ENCODE measurements at places on chromosomes 1 and 21.

DNA sequence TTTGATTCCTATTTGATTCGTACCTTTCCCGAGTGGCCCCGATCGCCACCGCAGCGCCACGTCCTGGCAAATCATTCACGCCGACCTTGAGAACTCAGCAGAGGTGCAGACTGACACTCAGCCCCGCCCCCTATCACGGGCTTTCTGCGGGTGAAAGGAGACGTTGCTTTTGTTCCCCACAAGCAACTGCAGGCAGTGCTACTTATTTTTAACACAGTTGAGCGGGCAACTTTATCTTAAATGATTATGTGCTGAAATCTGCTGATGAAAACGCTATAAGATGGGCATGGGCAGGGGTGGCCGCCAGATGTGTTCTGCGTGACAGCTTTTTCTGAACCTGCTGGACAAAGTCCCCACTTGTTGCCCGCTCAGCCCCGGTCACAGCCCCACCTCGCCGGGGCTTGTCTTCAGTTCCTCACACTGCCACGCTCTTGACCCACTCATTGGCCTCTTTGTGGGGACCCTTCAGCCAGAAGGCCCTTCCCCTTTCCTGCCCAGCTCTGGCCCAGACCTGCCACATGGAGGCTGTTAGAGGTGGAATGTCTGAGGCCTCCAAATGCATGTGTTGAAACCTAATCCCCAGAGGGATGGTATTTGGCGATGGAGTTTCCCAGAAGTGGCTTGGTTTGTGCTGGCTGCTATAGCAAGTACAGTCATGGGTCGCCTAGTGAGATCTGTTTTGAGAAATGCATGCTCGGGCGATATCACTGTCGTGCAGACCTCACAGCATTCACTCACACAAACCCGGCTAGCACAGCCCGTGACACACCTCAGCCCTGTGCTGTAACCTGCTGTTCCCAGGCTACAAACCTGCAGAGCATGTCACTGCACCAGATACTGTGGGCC lies 15.7 kb upstream of the PDXK start:
- no peak for DNase-seq

- no peak for DNase-seq
Measured at GRCh38 chr1:27872802-27873551, 633 bp downstream of the THEMIS2 start.

DNA sequence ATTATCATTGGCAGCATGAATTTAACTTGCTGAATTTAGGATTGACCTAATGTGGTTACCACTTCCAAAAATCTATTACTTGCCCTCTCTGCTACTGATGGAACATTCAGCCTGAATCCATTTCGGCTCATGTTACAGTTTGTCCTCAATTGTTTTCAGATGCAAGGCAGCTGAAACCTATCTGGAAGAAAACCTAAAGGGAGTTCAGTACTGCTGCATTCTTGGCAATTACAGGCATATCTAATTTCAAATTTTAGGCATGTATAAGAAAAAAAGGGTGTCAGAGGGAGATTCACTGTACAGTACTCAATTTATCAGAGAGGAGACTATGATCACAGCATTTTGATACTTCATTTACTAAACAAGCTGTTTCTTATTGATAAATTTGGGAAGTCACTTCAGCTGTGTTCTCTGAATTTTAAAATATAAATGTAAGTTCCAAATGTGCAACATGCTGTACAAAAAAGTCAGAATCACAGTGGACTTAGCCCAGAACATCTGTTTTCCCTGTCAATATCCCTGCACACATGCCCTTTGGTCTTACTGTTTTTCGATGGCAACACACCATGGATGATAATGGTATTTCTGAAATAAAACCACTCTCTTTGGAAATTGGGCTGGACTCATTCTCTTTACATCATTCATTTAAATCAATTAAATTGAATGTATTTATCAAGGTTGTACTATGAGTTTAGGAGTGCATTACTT lies 651.6 kb upstream of the ADGRL4 start:
- DNase-seq: no peak

DNA sequence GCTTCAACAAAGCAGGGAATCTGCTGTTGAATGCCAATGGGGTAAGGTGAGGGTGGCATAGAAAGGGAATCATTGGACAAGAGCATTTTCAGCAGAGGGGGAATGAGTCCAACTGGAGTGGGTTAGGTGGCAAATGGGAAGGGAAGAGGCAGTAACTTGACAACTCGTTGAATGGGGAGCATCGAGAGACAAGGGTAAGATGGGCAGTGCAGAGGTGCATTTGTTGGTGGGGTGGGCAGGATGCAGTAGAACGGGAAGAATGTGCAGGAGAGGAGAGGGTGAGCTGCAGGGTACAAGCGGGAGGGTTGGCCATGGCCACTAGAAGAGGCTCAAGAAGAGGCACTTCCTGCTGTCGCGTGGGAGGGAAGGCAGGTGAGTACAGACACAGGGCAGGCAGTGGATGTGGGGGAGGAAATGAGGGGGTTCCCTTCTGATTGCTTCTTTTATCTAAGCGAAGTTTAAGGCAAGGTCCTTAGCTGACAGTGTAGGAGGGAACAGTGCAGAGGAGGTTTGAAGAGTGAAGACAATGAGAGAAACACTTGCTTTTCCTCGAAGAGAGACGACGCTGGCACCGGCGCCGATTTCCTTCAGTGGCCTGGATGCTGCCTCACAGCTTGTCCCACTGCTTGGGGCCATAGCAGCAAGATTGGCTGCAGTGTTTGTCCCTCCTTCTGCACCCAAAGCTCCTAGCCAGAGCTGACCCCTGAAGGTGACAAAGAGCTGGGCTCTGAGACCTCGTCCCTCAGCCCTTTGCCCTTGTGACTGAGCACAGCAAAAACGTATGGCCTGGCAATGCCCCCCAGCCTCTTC lies 3.2 kb upstream of the IKBKE start:
- DNase-seq: no peak

DNA sequence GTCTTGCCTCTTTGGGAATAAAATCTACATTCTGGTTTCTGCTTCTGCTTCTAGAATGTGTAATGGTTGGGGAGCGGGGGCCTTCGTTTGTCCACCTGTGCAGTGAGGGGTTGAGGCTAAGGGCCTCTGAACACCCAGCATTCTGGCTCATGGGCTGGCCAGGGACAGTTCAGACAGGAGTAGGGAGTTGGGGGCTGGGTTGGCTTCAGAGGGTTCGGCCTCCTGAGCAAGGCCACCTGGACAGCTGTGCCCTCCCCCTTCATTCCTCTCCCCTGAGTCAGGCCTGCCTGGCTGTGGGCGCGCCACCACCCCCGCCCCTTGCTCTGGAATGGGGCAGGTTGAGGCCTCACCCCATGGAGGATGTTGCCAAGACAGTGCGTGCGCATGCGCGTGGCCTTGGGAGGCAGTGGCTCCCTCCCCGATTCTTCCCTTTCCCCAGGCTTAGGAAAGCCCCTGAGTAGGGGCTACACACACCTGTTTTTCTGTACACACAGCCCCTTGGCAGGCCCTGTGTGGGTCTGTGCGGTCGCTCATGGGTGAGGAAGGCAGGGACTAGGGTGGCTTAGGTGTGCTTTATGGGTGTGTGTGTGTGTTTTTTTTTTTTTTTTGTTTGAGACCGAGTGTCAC lies 57.0 kb downstream of the YARS1 start:
- DNase-seq: no peak

DNA sequence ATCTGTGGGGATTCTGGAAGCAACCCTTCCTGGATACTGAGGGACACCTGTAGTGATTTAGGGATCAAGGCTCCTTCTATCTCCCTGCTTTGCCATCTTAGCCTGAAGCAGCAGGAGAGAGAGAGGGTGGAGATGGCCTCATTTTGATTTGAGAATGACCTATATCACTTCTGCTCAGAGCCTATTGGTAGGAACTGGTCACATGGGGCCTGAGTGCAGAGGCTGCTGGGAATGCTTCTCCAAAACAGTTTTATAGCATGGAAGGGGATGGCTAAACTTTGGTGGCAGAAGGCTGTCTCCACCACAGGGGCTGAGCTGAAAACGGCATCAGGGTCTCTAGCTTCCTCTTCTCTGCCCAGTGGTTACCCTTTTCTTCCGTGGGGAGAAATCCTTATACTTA lies 105.8 kb downstream of the TBX19 start:
- DNase-seq: no peak

DNA sequence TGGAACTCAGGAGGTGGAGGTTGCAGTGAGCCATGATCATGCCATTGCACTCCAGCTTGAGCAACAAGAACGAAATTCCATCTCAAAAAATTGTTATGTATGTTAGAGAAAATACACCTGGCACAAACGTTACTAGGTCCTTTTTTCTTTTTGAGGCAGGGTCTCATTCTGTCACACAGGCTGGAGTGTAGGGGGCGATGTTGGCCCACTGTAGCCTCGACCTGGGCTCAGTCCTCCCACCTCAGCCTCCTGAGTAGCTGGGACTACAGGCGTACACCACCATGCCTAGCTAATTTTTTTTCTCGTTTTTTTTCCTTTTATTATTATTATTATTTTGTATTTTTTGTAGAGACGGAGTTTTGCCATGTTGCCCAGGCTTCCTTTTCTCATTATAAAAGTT lies 4.4 kb downstream of the HAX1 start:
- no peak for DNase-seq

DNA sequence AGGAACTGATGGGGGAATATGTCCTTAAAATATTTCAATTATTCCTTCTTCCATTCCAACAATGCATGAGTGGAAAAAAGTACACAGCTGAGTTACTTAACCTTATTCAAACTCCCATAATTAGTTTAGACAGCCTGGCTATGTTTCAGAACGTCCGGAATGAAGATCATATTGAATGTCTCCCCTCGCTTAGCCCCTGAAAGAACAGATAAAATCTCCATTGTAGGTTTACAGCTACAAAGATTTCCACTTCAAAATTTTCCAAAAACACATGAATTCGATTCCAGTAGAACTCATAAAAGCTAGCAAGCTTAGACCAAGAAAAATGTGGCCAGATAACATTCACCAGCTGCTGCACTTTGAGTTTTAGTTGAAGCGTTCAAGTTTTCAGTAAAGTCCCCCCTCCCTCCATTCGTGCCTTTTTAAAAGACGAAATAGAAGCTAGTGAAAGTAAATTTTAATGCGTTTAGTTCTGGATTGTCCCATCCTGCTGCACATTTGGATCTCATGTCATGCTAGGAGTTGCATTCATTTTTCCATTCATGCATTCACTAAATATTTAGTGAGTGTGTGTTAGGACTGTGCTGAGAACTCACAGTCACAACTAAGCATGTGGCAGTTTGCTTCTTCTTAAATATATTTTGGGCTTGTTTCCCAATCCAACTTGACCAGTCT lies 29.4 kb upstream of the SSX2IP start:
- DNase-seq: no peak

- no peak for DNase-seq
Measured at GRCh38 chr21:25979845-25980616, 190.5 kb downstream of the APP start.

- no peak for DNase-seq
Measured at GRCh38 chr1:32709476-32709875, 6.9 kb upstream of the SYNC start.

DNA sequence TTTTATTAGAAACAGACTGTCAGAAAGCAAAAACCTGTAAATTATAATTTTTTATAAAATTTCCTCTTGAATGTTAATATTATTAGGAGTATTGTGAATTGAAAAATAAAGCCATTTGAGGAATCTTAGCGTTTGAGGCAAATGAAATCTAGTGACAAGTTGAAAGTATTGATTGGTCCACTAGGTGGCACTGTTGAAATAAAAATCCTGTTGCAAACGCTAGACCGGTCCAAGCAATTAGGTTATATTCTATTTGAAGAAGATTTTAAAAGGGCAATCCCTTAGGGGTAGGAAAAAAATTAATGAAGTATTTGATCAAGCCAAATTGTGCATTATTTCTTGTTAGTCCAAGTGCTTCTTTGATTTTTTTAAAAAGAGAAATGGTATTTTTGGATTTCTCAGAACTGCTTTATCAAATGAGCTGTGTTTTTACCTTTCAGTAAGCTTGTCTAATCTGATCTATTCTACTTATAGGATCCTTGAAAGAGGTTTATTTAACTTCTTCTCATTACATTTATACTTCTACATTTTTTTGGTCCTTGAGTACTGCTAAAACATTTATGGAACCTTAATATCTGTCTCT lies 57.7 kb downstream of the ATG4C start:
- DNase-seq: no peak

GRCh38 chr1:64487061-64487460 lies 17.1 kb downstream of the CACHD1 start:
- DNase-seq: no peak

GRCh38 chr21:15291621-15292266 lies 226.9 kb upstream of the NRIP1 start:
- DNase-seq: no peak

GRCh38 chr1:228697207-228698016 lies 37.9 kb upstream of the RHOU start:
- no peak for DNase-seq

DNA sequence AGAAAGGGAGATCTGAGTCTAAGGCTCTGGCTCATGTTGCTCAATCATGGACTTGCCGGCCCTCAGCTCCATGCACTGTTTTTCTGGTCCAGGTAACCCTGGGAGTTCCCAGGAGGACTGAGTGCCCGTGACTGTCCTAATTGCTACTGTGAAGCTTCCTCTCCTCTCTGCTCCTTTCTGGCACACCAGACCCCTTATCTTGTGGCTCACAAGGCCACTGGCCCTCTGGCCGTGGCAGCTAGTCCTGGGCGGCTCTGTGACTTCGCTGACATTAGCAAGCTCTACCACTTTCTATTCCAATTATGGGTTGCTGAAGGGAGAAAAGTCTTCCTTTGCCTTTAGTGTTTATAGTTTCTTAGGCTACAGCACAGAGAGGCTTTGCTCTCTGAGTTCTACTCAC lies 380.2 kb downstream of the RWDD3 start:
- no peak for DNase-seq

GRCh38 chr1:59903141-59903754 lies 23.3 kb downstream of the CYP2J2 start:
- DNase-seq: no peak

GRCh38 chr1:69167876-69168275 lies 399.8 kb upstream of the LRRC7 start:
- DNase-seq: no peak

DNA sequence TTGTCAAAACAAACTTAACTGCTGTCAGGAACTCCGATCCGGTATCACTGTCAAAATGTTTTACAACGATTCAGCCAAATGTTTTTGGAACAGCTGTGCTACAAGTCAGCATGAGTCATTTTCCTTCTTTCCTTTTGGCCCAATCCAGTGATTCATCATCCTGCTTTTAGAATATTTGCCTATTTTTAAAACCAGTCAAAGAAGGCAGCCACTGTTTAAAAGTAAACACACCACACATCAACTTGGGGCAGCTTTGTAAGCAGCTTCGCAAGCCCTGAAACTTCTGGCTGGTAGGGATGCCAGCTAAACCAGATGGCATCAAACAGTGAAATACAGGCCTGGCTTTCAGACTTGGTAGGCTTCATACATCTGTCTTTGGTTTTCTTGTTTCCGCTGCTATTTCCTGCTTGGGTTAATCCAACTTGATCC lies 14.9 kb downstream of the MAP3K7CL start:
- DNase-seq: no peak

All from stimulated activated CD4-positive, alpha-beta T cell treated with anti-CD3 and anti-CD28 coated beads, Interleukin-1b, Interleukin-23, amount 100 ng/mL, for 24 hours (primary cell).